Fibroblast of skin of scalp (primary cell): ENCODE measurements at places on chromosomes 2 and 18.

- no peak for DNase-seq
Observed at GRCh38 chr2:28778392-28778791, 26.8 kb downstream of the PPP1CB start.

- DNase-seq = no peak
Observed at GRCh38 chr2:48395658-48396057, 134.3 kb upstream of the STON1 start.

- DNase-seq = no peak
Observed at GRCh38 chr2:211877061-211877460, 661.5 kb downstream of the ERBB4 start.

DNA sequence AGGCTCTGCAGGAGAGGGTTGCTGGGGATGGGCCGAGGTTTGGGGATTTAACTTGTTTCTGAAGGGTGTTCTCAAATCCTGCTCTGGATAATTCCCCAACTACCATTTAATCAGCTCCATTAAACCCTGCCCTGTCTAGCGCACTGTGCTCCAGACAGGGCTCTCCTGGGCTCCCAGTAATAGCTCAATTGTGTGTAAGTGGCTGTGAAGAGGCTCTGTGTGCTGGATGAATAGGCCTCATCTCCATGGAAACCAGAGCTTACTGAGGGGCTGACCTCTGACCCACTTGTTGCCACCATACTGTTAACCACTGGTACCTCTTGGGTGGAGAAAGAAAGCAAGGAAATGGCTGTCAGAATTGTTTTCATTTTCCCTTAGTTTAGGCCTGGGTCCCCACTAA is 92.9 kb downstream of the TGOLN2 start:
- no peak for DNase-seq

GRCh38 chr18:784470-785172 is 27.4 kb downstream of the YES1 start:
- DNase-seq = no peak

- no peak for DNase-seq
Observed at GRCh38 chr2:55159037-55159651, 72.9 kb downstream of the CLHC1 start.

- DNase-seq = no peak
Observed at GRCh38 chr18:3651266-3651665, 201.3 kb downstream of the TGIF1 start.

DNA sequence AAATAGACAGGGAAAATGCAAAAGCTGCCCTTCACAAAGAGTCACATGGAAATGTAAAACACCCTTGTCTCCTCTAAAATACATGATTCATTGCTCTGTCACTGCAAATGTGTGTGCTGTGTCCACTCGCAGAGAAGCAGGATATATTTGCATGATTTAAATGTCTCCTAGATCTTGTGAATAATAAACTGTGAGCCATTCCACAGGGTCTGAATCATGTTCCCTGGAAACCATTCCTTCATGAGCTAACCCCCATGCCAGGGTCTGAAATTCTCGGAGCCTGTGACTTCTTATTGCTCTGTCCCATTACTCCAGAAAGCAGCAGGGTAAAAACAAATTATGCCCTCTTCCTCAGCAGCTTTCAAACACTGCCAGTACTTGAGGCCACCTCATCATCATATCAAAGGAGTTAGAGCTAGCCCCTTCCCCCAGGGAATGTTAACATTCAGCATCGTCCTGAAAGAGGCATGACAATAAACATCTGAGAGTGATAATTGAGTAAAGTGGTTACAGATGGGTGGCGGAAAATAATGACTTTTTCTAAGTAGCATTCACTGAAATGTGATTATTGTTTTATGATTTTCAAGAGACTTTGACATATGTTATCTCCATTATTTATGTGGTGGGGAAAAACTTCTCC is 11.7 kb upstream of the CNGA3 start:
- peak; percentile 94 for DNase-seq

- no peak for DNase-seq
Observed at GRCh38 chr2:8892111-8892510, 54.7 kb upstream of the KIDINS220 start.

GRCh38 chr18:54958704-54959625 is at the start of gene CCDC68:
CCDC68 (minus strand) TSS chr18:54959461; CDS start chr18:54942791, 16,670 bp downstream.
- no peak for DNase-seq

DNA sequence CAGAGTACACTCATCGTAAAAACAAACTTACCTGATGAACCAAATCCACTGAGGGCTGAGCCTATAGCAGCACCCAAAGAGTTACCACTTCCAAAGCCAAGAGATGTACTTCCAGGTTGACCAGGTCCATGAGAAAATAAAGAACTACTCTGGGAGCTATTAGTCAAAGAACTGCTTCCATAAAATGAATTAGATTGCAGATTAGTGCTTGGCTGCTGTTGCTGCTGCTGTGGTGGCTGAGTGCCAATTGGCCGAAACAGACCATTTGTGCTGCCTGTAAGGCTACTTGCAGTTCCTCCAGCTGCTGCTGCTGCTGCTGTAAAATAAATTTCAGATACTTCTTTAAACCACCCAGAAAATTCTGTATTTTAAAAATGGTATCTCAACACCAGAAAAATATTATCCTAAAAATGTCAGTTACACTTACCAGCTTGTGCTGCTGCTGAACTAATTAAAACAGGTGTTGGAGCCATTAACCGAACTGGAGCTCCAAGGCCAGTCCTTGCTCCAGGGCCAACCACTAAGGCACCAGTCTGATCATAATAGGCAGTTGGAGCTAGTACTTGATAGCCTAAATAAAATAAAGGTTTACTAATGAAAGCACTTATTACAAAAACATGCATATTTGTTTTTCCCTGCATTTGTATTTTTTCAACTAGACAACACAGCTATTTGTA is 58.1 kb upstream of the SDC1 start:
- no peak for DNase-seq

- peak; percentile 38 for DNase-seq
Observed at GRCh38 chr18:27778441-27778840, 398.5 kb downstream of the CDH2 start.

DNA sequence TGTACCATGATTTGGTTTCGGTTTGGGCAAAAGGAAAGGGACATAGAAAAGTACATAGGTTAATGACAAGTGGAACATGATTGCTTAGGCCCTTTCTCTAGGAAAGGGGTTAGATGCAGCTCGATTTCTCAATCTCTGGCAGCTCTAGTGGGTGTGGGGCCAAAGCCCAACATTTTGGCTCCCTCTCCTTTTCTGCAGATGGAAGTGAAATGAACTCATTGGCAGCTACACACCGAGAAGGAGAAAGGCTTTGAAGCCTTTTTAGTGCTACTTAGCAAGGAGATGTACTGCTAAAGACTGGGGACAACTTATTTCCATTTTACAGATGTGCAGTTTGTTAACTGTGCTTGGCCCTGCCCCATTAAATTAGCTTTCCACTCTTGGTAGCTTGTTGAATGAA is 93.8 kb downstream of the LYPD6B start:
- DNase-seq = no peak

DNA sequence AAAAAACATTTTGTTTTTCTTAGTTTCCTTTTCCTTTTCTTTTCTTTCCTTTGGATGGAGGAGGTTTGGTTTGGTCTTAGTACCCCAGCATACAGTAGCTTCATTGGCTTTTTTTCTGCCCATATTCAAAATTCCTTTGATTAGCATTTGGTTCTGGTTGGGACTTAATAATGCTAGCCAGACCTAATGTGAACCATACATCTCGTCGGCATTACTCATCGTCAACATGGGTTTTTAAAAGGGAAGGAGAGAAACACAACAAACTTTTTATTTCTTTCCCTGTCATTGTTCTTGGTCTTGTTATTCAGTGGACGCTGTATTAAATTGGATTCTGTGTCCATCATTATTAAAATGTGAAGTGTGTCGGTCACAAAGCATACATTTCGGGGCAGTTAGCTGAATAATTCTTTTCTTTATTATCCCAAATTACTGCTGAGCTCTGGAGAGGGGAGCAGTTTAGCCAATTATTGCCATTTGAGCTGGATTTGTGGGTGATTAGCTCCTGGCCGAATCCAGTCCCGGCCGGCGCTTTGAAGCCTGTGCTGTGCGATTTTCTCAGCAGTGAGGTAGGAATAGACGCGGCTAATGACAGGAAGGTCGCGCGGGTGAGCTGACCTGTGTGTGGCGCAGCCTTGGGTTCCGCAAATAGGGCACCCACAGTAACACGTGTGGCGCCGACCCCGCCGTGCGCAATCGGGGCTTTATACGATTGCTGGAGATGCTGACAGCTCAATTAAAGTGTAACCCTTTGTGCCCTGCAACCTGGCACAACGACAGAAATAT is 303.3 kb downstream of the GBX2 start:
- DNase-seq = peak; percentile 58

DNA sequence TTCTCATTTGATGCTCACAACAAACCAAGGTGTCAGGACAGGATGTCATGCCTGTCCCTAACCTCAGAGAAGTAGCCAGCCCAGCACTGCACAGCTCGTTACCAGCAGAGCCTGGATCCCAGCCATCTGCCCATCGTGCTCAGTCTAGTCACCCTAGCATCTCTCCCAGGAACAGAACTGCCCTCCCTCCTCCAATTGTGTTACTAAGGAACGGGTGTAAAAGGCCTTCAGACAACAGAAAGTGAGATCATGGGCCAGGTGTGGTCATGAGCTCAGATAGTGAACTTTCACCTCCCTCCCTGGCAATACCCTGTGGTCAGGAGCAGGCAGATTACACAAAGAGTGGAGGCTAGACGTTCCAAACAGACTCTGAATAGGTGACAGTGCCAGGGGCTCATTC is 111.8 kb upstream of the PPP1CB start:
- no peak for DNase-seq

DNA sequence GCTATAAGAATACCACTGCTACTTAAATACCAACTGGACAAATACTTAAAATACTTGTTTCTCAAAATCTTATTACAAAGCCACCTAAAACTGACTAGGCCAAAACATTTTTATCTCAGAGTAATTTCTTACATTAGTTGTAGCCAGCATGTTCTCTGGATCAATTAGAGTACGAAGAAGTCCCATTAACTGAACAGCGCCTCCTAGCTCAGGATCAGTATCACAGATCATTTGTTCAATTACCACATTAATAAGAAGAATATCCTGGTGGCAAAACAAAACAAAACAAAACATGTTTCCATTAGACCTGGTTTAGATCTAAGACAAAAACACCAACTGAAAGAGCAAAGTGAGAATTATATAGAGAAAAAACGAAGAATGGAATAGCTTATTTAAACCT is 36.0 kb downstream of the PPP4R3B start:
- peak; percentile 8 for DNase-seq

GRCh38 chr2:19893520-19894133 is 8.2 kb downstream of the TTC32 start:
- DNase-seq = no peak

DNA sequence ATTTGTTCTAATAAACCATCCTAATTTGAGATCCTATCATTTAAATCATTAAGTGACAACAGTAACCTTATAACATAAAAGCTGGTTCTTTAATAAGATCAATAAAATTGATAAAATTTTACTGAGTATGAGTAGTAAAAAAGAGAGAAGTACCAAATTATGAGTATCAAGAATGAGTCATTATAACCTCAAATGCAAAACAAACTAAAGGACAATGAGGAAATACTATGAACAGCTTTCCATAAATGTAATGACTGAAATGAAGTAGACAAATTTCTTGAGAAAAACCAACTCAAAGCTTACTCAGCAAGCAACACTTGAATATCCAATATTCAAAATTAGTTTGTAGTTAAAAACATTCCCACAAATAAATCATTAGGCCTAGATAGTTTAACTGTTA is 433.0 kb downstream of the ZEB2 start:
- DNase-seq = peak; percentile 49

- no peak for DNase-seq
Observed at GRCh38 chr2:157320409-157320808, 5.2 kb downstream of the ERMN start.
